ENCODE measurements at places on chromosomes 12 and 14.
A peak's percentile ranks its signal among the peaks of the same experiment; 100 is the strongest.

- DNase-seq: no peak
Measured at GRCh38 chr14:91399868-91400640, 17.6 kb downstream of the CCDC88C start.

DNA sequence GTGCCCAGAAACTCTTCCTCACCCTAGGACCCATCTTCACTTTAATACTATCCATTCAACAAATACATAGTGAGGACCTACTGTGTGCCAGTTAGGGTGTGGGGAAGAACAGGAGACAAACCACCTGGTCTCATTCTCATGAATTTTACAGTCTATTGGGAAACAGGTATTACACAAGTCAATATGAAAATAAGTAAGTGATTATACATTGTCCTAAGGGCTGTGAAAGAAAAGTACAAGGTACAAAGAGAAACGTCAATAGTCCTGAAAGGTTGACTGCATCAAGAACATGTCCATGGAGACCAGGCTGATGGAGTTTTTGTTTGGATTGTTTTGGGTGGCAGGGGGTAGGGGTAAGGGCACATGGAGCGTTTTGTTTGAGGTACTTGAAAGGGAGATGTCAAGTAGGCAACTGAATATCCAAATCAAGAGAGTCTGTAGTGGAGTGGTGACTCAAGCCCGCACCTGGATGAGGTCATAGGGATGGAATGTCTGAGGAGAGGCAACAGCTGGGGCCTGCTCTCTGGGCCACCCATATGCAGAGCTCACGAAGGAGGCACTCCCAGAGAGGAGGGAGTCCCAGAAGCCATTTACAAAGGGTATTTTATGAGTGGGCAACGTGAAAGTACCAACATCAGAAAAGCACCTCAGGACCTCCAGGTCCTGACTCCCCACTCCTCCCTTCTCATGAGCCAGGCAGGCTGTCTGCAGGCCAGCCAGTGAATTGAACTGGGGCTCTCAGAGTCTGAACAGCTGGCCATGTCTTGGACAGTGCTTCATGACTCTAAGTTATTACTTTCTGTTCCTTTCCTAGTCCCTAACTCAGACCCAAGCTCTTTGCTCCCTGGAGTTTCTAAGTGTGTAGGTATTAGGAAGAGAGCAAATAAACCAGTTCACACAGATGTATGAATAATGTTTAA, 272.0 kb downstream of the ZFP36L1 start:
- no peak for DNase-seq

- no peak for DNase-seq
Measured at GRCh38 chr12:49456131-49456679, 82.6 kb upstream of the KCNH3 start.

DNA sequence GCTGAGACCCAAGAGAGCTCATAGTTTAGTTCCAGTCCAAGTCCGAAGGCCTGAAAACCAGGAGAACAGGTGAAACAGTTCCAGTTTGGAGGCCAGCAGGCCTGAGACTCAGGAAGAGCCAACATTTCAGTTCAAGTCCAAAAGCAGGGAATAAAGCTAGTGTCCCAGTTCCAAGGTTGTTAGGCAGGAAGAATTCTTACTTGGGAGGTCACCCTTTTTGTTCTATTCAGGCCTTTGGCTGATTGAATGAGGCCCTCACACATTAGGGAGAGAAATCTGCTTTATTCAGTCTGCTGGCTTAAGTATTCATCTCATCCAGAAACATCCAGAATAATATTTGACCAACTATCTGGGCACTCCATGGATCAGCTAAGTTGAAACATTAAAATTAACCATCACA, 294.6 kb downstream of the PCNX1 start:
- DNase-seq: no peak

- DNase-seq: no peak
Measured at GRCh38 chr12:129772501-129773493, 131.0 kb downstream of the TMEM132D start.

DNA sequence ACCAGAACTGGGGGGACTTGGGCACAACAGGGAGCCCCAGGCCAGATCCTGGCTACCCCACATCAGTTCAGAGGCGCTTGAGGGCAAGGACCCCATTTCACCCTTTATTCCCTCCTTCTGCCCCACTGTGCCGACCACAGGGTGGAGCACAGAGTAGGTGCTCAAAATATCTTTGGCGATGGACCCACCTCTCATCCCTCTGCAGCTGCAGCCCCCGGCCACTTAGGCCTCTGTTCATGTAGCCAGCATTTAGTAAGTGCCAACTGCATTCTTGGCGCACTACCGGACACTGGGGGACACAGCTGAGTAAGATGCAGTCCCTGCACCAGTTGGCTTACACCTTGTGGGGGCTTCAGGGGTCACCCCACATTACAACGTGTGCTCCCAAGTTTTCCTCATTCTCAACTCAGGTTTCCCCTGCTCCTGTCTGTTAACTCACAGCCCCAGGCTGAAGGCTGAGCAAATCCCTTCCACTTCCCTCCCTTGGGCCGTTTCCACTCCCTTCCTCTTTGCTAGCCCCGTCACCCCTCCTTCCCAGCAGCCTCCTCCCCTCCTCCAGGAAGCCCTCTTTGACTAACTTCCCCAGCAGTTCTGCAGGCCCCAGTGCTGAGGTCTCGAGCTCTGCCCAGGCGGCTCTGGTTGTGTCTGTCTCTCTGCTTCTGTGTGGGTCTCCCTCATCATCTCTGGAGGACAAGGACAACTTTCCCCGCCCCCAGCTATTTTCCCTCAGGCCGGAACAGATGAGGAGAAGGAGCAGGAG, 26.5 kb downstream of the KRT80 start:
- DNase-seq: no peak

DNA sequence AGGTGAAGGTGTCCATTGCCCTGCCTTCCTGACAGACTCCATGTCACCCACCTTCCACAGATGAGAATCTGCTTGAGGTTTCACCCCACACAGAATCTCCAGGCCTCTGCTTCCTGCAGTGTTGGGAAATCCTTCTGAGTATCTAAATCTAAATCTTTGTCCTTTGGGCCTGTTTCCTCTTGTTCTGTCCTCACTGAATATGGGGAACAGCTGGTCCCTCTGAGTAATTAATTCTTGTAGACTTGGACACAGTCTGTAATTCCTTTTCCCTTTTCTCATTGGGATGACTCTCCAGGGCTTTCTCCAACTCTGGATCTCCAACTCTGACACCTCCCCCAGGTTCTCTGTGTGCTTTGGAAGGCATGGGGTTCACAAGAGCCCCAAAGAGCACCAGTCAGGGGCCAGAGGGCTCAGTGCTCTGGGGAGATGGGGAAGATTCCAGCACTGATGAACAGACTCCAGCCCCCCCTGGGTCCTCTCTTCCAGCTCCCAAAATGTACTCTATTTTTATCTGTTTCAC, 2.3 kb upstream of the ACVRL1 start:
- DNase-seq: no peak

GRCh38 chr12:124152731-124153130, 142.2 kb upstream of the RFLNA start:
- no peak for DNase-seq

- DNase-seq: no peak
Measured at GRCh38 chr14:59214702-59215302, 26.3 kb downstream of the DAAM1 start.

DNA sequence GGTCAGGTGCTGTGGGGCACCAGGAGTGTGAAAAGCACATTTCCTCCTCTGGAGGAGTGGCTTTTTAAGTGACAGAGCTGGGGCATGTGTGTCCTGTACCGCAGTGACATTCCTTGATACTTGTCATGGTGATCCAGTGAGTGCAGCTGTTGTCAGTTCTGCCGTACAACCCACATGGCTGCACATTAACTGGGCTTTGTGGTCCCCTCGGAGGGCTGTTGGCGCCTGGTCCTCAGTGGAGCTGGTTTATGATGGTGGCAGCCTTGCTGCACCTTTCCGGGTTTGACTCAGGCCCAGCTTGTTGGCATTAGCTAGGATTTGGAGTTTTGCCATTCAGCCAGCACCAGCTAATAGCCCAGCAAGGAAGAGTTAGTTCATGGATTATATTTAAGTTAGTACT, 77.0 kb downstream of the SLC25A47 start:
- DNase-seq: no peak

GRCh38 chr12:114904254-114905003, 220.5 kb upstream of the TBX3 start:
- no peak for DNase-seq

DNA sequence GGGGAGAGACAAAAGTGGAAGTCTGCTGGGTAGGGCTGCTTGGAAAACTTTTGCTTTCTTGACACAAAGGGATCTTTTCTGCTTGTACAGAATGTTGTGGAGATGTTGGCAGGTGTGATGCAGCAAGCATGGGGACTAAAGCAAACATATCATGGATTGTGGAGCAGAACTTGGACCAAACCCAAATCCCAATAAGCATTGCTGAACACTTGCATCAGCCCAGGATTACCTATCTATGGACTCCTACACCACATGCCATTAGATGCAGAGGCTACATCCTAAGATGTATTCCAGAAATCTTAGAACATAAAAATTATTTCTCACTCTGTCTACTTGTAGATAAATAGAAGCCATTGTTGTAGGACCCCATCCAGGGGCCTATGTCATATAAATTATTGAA, 44.7 kb upstream of the RERG start:
- peak; percentile 11 for DNase-seq

DNA sequence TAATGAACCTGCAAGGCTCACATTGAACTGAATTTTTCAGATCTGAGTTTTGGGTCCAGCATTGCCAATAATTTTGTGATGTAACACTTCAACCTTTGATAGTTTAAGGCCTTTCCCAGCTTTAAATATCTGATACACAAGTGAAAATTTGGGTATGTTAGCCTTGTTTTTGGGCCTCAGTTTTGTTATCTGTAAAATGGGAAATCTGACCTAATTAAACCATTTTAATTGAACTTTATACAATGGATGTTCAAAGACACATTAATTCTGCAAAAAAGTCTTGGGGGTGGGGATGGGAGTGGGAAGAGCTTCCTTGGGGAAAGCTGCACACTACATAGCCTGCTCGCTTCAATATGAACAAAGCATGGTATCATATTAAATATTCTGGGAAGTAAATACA, 5.2 kb upstream of the SPATS2 start:
- DNase-seq: no peak

DNA sequence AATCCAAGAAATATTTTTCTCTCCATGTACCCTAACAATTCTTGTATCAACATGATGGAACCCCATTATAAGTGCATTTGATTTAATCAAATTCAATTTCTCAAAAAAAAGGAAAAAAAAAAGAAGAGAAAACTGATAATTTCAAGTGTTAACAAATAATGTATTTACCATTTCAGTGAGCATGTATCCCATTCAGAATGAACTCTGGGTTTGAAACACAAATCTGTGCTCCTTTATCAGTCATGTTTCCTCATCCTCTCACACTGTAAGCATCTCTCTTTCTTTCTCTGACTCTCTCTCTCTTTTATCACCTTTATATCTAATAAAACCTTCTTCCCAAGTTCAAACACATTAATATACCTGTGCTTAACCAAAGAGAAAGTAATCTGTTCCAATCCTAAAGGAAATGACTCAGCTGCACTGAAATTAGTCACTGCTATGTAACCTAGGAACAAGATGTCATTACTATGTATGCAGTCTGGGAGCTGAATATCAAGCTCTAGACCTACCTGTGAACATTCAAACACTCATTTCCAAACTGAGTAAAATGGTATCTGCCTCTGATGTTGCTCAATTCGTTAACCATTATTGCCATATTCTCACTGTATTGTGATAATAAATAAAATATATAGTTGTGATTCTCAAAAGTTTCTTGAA, 135.0 kb upstream of the LRIG3 start:
- no peak for DNase-seq

- no peak for DNase-seq
Measured at GRCh38 chr12:111409403-111409779, 3.7 kb downstream of the SH2B3 start.

DNA sequence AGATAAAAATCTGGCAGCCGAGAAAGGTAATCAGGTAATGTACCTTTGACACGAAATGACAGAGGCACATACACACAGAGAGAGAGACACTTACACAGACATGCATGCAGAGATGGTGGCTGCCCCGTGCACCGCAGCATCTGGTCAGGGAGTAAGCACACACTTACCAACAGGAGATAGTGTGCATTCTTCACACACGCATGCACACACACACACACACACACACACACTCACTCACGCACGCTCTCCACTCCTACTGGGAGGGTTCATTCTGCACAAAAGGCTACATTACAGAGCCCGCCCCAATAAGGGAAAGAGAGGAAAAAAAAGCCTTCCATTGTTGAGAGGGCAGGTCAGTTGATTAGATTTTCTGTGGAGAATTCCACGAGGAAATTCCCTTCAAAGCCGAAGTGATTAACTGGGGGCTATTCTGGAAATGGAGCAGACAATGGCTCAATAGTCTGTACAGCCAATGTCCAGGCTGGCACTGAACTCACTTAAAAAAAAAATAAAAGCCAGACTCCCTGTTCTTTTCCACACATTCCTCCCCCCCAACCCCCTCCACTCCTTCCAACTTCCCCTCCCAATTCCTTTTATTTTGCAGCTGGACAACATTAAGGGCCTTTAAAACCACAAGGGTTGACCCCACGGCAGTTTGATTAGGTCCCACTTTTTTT, 1.4 kb upstream of the SOX5 start:
- peak; percentile 27 for DNase-seq

DNA sequence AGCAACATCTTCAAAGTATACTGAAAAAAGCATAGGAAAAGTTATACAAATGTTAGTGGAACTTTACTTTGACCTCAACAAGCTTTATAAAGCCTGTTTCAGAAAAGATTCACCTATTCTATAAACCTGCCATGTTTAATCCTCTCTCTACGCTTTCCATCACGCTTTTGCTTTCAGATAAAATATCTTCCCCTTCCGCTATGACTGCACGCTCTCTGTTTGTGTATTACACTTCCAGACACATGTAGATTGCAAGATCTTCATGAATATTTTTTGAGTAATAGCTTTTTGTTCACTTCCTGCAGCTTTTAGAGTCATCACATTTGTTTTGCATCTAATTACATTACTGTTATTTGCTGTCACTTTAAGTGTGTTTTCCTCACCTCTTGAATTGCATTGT, 271.4 kb downstream of the RASSF9 start:
- no peak for DNase-seq

All from NCI-H1930 (cell line).